NCI-H1436 treated with DMSO at 0.1 percent for 48 hours (cell line): ENCODE measurements at places on chromosomes 6 and 20.

GRCh38 chr6:106847116-106847515 lies 127.4 kb downstream of the CD24 start:
- DNase-seq, result no peak

DNA sequence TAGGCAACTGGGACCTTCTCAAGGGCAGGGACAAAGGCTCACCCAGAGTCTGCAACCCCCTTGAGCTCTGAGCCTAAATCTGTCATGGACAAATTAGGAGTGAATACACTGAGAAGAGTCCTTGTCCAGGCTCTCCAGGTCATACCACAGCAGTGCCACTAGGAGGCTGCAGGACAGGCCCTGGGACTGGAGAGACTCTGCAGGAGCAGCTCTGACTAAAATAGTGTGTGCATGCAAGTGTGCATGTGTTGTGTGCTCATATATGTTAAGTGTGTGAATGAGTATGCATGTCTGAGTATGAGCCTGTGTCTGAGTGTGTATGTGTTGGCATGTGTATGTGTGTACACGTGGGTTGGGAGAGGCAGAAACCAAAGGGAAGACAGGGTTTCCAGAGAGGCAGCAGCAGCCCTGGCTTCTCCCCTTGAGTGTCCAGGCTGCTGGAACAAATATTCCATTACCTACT lies 27.1 kb downstream of the MRPL14 start:
- no peak for DNase-seq

GRCh38 chr6:137829641-137830083 lies 37.4 kb upstream of the TNFAIP3 start:
- no peak for DNase-seq

DNA sequence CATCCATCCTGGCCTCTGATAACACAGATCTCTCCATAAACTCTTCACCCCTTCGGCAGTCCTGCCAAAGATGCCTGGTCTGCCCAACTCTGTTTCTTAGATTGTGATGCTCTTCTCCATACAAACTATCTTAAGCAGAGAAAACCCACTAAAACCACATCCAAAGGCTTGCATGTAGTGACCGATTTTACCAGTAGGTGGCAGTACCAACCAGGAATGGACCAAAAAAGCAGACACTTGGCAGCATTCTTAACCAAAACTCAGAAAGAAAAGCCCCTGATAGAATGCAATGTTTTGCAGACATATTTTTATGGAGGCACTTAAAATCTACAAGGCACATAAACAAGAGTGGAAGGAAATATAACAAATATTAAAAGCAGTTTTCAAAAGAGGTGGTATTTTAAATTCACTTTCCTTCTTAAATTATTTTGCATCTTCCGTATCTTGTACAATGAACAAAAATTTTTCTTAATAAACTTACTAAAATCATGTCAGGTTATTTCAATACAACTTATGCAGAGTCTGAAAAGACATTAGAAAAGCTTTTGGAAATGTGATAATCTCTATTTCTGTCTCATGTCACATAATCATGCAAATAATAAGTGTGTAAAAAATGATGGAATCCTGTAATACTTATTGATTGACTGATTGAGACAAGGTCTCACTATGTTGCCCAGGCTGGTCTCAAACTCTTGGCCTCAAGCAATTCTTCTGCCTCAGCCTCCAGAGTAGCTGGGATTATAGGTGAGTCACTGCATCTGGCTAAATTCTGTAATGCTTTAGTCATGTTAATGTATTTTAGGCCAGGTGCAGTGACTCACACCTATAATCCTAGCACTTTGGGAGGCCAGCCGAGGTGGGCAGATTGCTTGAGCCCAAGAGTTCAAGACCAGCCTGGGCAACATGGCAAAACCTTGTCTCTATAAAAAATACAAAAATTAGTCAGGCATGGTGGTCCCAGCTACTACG lies 29.4 kb downstream of the LRP11 start:
- no peak for DNase-seq

- DNase-seq, result no peak
Measured at GRCh38 chr6:140601021-140601808, 1226.8 kb upstream of the CITED2 start.

DNA sequence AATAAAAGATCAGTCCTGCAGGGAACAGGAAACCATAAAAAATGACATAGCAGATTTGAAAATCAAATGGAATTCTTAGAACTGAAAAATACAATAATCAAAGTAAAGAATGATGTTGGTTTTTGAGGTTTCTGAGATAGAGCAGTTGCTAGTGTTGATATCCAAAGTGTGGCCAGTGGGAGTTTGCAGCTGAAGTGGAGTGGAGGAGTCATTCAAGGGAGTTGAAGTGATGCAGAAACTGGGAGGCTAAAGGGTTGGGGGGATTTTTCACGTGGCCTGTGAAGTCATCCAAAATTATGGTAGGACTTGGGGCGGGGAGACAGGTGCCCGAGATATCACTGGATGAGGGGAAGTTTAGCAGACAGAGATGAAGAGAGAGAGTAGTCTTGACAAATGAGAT lies 123.6 kb downstream of the CDC5L start:
- DNase-seq, result no peak

GRCh38 chr6:158170656-158171081 lies 2.5 kb downstream of the GTF2H5 start:
- DNase-seq, result no peak
